ENCODE measurements at places on chromosomes 7 and 10.

DNA sequence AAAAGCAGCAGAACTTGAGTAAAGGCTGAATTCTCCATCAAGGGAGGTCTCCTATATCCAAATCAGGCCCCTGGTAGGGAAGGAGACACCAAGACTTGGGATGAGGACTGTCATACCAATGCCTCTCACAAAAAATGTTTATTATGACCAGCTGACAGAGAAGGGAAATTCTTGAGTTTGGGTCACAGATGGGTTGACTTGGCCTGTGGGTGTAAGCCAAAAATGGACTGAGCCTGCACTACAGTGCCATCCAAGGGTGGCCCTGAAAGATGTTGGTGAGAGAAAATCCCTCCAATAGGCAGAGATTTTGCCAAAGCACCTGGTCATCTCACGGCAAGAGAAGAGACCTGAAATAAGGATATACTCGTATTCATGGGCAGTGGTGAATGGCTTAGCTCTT, 27.0 kb upstream of the PPIF start:
- no peak for DNase-seq

- peak; percentile 77 for DNase-seq
Observed at GRCh38 chr7:146781352-146782116, 664.9 kb downstream of the CNTNAP2 start.

DNA sequence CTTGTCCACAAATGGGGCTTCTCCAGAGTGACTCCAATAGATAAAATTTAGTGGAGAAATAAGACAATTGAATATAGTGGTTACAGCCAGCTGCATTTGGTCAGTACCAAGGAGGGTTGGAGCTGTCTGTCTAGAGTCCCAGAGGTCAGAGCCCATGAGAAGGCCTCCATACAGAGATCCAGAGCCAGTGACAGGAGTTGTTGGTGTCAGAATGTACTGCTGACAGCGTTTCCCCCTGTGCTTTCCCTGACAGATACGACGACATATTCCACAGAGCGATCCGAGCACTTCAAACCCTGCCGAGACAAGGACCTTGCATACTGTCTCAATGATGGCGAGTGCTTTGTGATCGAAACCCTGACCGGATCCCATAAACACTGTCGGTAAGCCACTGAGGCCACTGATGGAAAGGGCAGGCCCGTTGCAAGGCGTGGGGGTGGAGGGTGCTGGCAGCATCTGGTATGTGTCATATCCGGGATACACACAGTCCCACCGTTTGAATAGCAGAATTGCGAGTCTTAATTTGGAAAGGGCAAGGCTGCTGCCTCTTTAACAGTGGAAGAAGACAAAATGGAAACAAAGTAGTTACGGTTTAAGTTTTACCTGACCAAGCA, 483.6 kb downstream of the NRG3 start:
- no peak for DNase-seq

DNA sequence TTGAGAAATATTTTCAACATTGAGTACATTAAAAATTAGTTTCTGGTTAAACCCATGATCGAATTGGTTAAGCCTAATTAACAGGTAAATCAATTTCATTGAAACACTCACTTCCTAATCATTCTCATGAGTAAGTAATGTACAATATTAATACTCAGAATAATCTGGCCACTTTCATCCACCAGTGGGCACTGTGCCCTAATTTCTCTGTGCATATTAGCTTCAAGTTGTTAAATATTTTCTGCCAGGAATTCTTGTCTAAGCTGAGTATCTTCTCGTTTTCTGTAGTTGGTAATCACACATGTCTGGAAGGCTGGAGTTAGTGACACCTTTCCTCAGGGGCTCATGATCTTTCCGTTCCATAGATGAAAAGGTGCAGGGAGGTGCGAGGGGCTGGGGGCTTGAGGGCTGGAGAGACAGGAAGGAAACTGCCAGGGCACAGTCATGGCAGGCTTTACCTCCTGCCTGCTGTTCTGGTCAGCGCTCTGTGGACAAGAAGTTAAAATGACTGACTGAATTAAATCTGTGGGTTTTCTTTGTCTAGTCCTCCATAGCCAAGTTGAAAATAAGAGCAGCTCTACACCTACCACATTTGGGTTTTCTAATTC, 71.9 kb downstream of the WIPF3 start:
- peak; percentile 82 for DNase-seq

DNA sequence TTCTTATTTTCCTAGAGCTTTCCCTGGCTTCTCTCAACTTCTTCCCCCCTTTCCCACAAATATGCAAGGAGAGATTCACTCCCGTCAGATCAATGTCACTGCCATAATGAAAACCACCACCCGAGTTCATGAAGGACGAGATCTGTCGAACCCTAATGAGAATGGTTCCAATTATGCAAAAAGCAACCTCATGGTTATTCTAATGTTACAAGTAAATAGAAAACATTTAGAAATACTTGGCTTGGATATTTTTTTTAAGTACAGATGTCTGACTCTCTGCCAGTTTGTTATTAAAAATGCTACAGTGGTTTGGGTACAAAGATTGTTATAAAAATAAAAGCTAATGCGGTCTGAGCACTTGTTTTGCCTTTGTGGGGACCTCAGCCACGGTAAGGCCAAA, 25.9 kb upstream of the EMX2 start:
- DNase-seq: no peak

DNA sequence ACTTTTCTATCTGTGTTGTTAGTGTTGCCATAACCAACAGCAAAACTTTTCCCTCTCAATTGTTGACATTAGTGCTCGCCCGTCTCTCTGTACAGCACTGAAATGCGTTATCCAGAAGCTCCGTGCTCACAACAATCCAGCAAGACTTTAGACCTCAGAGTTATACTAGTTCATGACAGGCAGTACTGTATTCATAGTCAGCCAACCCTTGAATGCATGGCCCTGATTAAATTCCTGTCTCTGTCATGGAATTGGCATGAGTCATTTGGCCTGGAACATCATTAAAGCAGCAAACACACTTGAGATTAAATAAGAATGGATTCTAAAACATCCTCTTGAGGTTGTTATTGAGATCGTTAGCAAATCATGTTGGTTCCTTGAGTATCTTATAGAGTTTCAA, 405.5 kb upstream of the C7orf33 start:
- no peak for DNase-seq

GRCh38 chr10:28302638-28303488, at the start of gene MPP7:
Gene MPP7 (minus strand): TSS chr10:28303064. CDS start chr10:28238604, 64,460 bp downstream.
- DNase-seq: peak; percentile 99

DNA sequence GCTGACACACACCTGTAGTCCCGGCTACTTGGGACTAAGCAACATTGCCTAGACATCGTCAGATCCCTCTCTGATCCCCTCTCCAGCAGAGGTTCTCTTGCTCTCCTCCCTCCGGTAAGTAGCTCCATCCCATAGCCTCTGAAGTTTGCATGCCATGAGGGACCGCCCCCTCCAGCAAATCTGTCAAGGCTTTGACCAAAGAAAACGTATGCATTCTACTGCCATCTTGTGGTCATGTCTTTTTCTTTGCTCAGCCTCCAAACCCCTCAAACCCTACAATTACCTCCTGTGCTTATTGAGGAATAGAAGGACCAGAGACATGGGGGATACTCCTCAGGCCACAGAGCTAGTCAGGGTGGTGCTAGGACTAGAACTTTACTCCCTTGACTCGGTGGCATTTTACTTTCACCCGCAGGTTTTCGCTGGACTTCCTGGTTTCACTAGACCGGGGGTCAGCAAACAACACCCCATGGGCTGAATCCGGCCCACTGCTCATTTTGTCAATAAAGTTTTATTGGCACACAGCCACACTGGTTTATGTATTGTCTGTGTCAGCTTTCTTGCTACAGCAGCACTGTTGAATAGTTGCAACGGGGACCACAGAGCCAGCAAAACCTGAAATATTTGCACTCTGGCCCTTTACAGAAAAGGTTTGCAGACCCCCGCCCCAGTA, 202.6 kb upstream of the FOXK1 start:
- DNase-seq: peak; percentile 73

GRCh38 chr10:98449287-98449686, 2.6 kb upstream of the HPS1 start:
- no peak for DNase-seq

GRCh38 chr10:26483554-26483953, 45.4 kb downstream of the APBB1IP start:
- DNase-seq: no peak

DNA sequence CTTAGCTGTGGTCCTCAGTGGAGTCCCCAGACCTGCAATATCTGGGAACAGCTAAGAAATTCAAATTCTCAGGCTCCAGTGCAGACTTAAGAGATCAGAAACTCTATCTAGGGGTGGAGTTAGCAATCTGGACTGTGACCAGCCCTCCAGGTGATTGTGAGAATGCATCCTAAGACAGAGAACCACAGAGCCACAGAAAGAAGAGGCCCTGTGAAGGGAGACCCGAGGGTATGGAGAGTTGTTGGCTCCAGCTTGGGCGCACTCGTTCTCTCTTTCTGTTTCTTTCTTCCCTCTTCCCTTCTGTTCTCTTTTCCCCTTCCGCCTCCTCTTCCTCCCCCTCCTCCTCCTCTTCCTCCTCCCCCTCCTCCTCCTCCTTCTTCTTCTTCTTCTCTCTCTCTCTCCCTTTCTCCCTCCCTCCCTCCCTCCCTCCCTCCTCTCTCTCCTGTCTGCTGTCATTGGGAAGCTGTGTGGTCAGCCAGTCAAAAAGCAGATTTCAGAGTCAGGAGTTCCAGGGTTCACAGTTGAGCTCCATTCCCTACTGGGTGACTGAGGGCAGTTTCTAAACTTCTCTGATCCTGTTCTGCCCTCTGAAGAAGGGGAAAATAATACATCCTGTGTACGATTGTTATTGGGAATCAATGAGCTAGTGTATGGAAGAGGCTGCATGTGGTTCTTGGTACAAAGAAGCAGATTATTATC, 62.1 kb upstream of the STEAP1B start:
- no peak for DNase-seq
